Large intestine (tissue), 12 donors: ENCODE measurements at places on chromosomes 11 and 22. TPM values are rescaled to one million over a fixed set of nuclear protein-coding genes. Genes with fewer than 3 reads are reported as not detected.

DNA sequence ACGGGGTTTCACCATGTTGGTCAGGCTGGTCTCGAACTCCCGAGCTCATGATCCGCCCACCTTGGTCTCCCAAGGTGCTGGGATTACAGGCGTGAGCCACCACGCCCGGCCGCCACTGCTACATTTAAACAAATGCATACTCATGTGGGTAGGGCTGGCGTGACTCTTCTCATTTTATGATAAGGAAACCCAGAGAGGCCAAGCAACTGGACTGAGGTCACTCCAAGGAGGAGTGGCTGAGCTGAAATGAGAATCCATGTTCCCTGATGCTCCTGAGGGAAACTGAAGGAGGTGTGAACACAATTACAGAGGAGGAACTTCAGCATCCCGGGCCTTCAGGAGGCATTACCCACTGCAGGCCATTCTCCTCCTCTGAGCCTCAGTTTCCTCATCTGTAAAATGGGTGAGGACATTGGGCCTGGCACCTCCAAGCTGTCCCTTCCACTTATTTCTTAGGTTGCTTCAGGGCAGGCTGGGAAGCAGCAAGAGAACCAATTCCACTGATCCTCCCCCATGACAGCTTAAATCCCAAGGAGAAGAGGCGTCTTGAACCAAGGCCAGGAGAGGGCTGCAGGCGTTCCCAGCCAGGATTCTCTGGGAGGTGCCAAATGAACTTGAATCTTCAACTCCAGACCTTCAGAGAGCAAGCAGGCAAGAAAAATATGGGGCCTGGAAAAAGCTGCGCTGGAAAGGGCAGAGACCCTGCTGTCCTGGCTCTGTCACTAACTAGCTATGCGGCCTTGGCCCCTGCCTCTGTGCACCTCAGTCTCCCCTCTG is 2.9 kb downstream of the TST start:
- peaks cover 43% of the 10 kb centered on the region for H3K4me1 ChIP-seq
- peaks cover 20% of the 10 kb centered on the region for H3K36me3 ChIP-seq
- H3K4me3 ChIP-seq = no peak overlapping the region
- no peak for DNase-seq
- H3K27me3 ChIP-seq = no peaks in the 10 kb centered on the region

- peaks cover 40% of the 10 kb centered on the region for H3K36me3 ChIP-seq
- no peak overlapping the region for H3K27ac ChIP-seq
- peak overlapping the region; percentile 96 for H3K4me3 ChIP-seq
Observed at GRCh38 chr11:841981-842369, 354 bp downstream of the POLR2L start.

DNA sequence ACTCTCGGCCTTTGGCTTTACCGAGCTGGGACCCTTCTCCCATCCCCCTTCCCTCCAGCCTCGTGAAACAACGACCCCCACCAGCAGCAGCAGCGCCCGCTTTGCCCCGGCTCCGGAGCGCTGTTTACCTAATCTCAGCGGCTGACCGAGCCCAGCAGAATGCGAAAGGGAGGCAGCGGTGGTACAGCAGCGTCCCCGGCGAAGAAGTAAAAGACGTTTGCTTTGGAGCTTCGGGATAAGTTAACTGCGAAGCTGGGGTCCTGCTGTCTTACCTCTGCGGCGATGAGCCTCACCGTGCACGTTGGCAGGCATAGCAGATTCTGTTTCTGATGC is 2.0 kb upstream of the LARGE1 start:
- DNase-seq = peak; percentile 60
- H3K4me3 ChIP-seq = peak overlapping the region; percentile 52
- H3K27ac ChIP-seq = no peak overlapping the region

- H3K36me3 ChIP-seq = no peaks in the 10 kb centered on the region
- no peaks in the 10 kb centered on the region for H3K27me3 ChIP-seq
- DNase-seq = no peak
- peaks cover 2% of the 10 kb centered on the region for H3K4me1 ChIP-seq
- no peak overlapping the region for H3K4me3 ChIP-seq
- H3K27ac ChIP-seq = no peak overlapping the region
Observed at GRCh38 chr11:77019976-77020595, 14.1 kb upstream of the B3GNT6 start.

- H3K27me3 ChIP-seq = no peaks in the 10 kb centered on the region
- no peaks in the 10 kb centered on the region for H3K36me3 ChIP-seq
Observed at GRCh38 chr11:104908186-104908531, 9.9 kb upstream of the CASP12 start.

- peaks cover 45% of the 10 kb centered on the region for H3K4me1 ChIP-seq
- no peak within 1 kb of the TSS for H3K4me3 ChIP-seq
- no peak within 1 kb of the TSS for H3K27ac ChIP-seq
- peaks cover 21% of the 10 kb centered on the region for H3K36me3 ChIP-seq
- no peaks in the 10 kb centered on the region for H3K27me3 ChIP-seq
Observed at GRCh38 chr11:118086913-118087768, at the start of gene SMIM35. Gene SMIM35, minus strand, starts transcription at chr11:118086963. Its CDS starts 206 bp downstream, at chr11:118086757.

GRCh38 chr11:81573367-81573766 is 1160.3 kb downstream of the FAM181B start:
- no peaks in the 10 kb centered on the region for H3K27me3 ChIP-seq
- no peaks in the 10 kb centered on the region for H3K36me3 ChIP-seq
- H3K27ac ChIP-seq = no peak overlapping the region
- DNase-seq = no peak
- H3K4me1 ChIP-seq = no peaks in the 10 kb centered on the region

DNA sequence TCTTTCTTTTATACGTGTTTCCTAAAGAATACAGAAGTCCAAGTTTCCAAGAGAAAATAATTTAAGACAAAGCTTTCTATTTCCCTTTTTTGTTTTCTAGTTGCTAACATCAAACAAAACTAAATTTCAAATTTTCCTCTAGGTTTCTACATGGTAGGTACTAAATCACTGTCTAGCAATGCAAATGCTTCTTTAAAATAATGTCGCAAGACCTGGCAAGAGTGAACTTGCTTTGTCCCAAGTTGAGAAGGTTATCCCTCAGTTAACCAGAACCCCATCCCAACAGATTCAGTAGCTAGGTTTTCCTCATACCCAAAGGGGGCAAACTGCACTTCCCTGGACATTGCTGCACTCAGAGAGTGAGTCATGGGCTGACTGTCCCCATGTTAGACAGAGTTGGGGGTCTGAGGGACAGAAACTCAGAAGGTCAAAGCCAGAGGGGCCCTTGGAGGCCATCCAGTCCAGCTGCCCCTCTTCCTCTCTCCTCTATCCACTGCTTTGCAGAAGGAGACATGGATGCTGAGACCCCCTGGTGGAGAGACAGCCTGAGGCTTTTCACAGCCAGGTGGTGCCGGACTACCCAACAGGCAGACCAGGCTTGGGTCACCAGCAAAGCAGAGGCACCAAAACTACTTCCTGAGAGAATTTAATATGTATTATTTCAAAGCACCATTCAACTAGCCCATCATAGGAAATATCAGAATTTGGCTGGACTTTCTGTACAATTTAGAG is 23.1 kb downstream of the OR2AT4 start:
- peaks cover 11% of the 10 kb centered on the region for H3K27me3 ChIP-seq
- H3K36me3 ChIP-seq = no peaks in the 10 kb centered on the region
- no peaks in the 10 kb centered on the region for H3K4me1 ChIP-seq
- DNase-seq = peak; percentile 16
- no peak overlapping the region for H3K4me3 ChIP-seq
- no peak overlapping the region for H3K27ac ChIP-seq

GRCh38 chr22:35782504-35782903 is 64.8 kb downstream of the APOL5 start:
- no peaks in the 10 kb centered on the region for H3K4me1 ChIP-seq
- H3K27ac ChIP-seq = no peak overlapping the region
- no peak for DNase-seq

GRCh38 chr11:56916587-56916986 is 72.1 kb upstream of the OR5AK2 start:
- no peak overlapping the region for H3K27ac ChIP-seq
- H3K27me3 ChIP-seq = no peaks in the 10 kb centered on the region
- no peaks in the 10 kb centered on the region for H3K4me1 ChIP-seq
- H3K36me3 ChIP-seq = no peaks in the 10 kb centered on the region
- H3K4me3 ChIP-seq = no peak overlapping the region
- no peak for DNase-seq

- no peaks in the 10 kb centered on the region for H3K36me3 ChIP-seq
- H3K27me3 ChIP-seq = peaks cover 20% of the 10 kb centered on the region
- no peak overlapping the region for H3K4me3 ChIP-seq
Observed at GRCh38 chr11:60955571-60955970, 3.6 kb upstream of the SLC15A3 start.

- H3K27ac ChIP-seq = no peak overlapping the region
- no peak overlapping the region for H3K4me3 ChIP-seq
- H3K36me3 ChIP-seq = peaks cover 7% of the 10 kb centered on the region
- H3K4me1 ChIP-seq = peaks cover 4% of the 10 kb centered on the region
Observed at GRCh38 chr11:48036011-48036410, 55.7 kb downstream of the PTPRJ start.

DNA sequence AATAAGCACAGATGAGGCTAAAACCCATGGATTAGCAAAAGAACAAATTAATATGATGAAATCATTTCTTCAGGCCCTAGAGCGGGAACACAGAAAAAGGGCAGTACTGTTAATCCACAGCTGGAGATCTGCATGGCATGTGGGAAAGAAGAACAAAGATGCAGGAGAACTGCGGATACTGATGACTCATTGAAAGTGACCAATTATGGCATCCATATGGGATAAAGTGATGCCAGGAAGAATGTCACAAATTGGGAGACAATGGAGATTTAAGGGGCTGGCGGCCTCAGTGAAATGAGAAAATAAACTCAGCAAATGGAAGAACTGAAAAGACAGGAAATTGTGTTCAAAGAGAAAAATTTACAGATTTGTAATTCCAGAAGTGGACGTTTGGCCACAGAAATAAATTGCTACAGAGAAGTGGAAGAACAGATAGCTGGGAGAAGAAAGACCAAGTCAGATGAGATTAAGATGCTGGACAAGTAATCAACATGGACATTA is 39.4 kb downstream of the SIK3 start:
- peaks cover 16% of the 10 kb centered on the region for H3K4me1 ChIP-seq
- H3K27me3 ChIP-seq = no peaks in the 10 kb centered on the region
- no peaks in the 10 kb centered on the region for H3K36me3 ChIP-seq
- DNase-seq = no peak

GRCh38 chr22:39666926-39667325 is 96.4 kb downstream of the CACNA1I start:
- H3K4me3 ChIP-seq = no peak overlapping the region
- peaks cover 31% of the 10 kb centered on the region for H3K27me3 ChIP-seq
- no peak overlapping the region for H3K27ac ChIP-seq
- peaks cover 18% of the 10 kb centered on the region for H3K4me1 ChIP-seq
- no peaks in the 10 kb centered on the region for H3K36me3 ChIP-seq

DNA sequence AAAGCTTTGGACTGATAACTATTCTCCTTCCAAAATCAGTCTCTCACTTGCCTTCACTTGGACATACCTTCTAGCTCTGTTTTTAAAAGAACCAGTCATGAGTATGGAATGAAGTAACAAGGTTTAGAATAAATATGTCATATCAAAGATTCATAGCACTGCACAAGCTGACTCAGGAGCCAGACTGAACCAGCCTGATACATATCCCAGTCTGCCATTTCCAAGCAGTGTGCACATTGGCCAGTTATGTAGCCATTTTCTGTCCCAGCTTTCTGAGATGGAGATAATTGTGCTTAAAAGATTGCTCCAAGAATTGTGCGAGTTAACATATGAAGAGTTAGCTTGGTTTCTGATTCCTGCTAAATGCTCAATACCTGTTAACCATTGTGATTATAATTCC is 311.3 kb downstream of the C11orf87 start:
- no peaks in the 10 kb centered on the region for H3K4me1 ChIP-seq
- no peak for DNase-seq
- H3K27ac ChIP-seq = no peak overlapping the region
- H3K4me3 ChIP-seq = no peak overlapping the region

DNA sequence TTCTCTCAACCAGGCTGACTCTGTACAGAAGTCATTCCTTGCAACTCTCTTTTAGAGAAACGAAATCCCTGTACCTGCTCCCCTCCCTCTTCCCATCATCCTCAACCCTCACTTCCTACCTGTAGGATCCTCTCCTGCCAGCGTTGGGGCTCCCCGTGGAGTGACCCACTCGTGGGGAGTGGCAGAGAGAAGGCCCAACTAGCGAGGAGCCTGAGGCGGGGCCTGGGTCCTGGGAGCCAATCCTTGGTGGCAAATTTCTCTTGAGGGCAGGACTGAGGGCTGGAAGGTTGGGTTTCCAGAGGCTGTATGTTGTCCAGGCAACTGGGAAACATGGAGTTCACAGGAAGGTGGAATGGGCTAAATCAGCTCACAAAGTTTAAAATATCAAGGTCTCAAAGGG is 10.4 kb downstream of the NHERF4 start:
- DNase-seq = no peak
- no peak overlapping the region for H3K27ac ChIP-seq
- no peaks in the 10 kb centered on the region for H3K4me1 ChIP-seq
- no peaks in the 10 kb centered on the region for H3K27me3 ChIP-seq
- no peak overlapping the region for H3K4me3 ChIP-seq

GRCh38 chr11:47541070-47541469 is 11.9 kb downstream of the CELF1 start:
- H3K27me3 ChIP-seq = no peaks in the 10 kb centered on the region
- H3K27ac ChIP-seq = no peak overlapping the region
- no peak for DNase-seq
- no peaks in the 10 kb centered on the region for H3K4me1 ChIP-seq
- no peaks in the 10 kb centered on the region for H3K36me3 ChIP-seq

- peak; percentile 83 for DNase-seq
- no peak overlapping the region for H3K27ac ChIP-seq
- H3K4me1 ChIP-seq = peaks cover 16% of the 10 kb centered on the region
- no peak overlapping the region for H3K4me3 ChIP-seq
- no peaks in the 10 kb centered on the region for H3K36me3 ChIP-seq
- H3K27me3 ChIP-seq = peaks cover 10% of the 10 kb centered on the region
Observed at GRCh38 chr11:2193099-2193887, 21.7 kb upstream of the TH start.

DNA sequence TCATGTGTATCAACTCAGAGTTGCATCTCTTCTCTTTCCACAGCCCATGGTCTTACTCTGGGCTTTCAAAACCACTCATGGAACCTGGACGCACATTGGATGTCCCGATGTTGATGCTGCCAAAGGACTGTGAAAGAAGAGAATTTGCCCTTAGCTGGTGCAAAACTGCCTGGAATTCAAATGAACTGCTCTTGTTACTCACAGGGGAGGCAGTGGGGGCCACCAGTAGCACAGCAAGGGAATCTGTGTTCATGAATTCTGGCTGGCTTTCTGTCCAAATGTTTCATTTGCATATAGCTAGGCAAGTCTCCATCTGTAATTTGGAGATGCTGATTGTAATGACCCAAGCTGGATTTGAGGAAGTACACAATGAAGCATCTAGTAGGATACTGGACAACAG is 24.9 kb downstream of the LMO2 start:
- no peak for DNase-seq
- H3K36me3 ChIP-seq = no peaks in the 10 kb centered on the region
- no peak overlapping the region for H3K27ac ChIP-seq
- no peak overlapping the region for H3K4me3 ChIP-seq

ELFN2 gene
- 0.27 TPM for polyA plus RNA-seq

JAML gene
- 35.2 TPM for polyA plus RNA-seq

KCNJ1 gene
- polyA plus RNA-seq = not detected

HOATZ gene
- 0.01 TPM for polyA plus RNA-seq

MYOD1 gene
- 0.10 TPM for polyA plus RNA-seq
